NCI-H146 (cell line): ENCODE measurements at places on chromosomes 6 and 20.
A peak's percentile ranks its signal among the peaks of the same experiment; 100 is the strongest.

- DNase-seq: no peak
These were observed 186.5 kb downstream of the MAFB start for GRCh38 chr20:40502576-40502975.

- DNase-seq: no peak
These were observed 54.8 kb downstream of the TNFAIP3 start for GRCh38 chr6:137921823-137922222.

GRCh38 chr20:18430172-18430826 lies 36.5 kb downstream of the DZANK1 start:
- no peak for DNase-seq

- peak; percentile 67 for DNase-seq
These were observed 57.1 kb downstream of the GOPC start for GRCh38 chr6:117545161-117545595.

DNA sequence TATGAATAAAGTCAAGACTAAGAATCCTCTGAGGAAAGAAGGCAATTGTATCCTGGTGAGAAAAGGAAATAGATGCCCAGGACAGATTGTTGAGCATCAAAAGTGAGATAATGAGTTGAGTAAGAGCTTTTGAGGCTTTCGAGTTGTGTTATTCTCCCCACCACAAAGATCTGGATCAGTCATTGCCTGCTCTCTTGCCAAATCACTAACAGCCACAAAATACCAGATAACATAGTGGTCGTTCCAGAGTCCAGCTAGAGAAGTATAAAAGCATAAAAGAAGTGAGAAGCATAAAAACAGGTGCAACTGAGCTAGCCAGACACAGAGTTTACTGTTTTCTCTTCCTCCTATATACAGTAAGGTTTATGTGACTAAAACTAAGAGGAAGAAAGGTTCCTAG lies 4.9 kb downstream of the SPINT4 start:
- no peak for DNase-seq

DNA sequence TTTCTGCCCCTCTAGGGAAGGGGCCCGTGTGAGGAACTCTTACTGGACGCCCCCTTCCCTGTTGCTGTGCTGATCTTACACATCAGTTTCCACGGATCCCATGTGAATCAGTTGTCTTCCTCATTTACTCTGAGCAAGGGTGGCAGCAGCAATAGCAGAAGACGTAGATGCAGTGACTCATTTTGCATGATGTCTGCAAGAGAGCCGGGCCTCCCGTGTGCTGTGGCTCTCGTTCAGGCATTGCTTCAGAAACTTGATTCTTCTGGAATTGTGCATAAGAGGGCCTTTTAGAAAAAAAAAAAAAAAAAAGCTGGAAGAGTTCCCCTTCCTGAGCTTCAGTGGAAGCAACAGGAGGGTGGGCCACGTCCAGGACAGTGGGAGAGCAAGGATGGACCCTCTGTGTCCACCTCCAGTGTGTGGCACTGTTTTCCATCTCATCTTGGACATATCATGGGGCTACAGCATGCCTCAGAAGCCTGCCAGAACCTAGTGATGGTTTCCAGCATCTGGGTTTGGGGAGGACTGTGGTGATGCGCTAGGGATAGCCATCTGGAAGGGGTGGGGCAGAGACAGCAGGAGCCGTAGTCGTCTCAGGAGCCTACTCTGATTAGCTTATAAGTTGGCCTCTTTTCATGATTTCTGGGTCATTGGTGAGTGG lies 62.1 kb downstream of the FOXO3 start:
- no peak for DNase-seq

GRCh38 chr6:134666125-134666524 lies 283.8 kb downstream of the ALDH8A1 start:
- DNase-seq: no peak

- DNase-seq: no peak
These were observed 10.3 kb downstream of the ZNF337 start for GRCh38 chr20:25686081-25687067.

DNA sequence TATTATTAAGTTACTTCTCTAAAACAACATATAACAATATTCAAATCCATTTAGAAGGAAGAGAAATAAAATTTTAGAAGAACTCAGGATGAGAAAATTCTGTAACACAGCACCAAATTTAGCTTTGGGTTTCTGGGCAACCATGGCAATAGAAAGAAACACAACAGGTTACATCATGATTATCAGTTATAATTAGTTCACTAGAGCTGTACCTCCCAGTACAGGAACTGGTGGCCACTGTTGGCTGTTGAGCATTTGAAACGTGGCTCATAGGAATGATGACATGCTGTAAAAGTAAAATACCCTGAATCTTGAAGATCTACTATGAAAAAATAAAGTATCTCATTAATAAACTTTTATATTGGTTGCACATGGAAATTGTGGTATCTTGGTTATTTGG lies 23.7 kb upstream of the MAP3K4 start:
- DNase-seq: no peak

GRCh38 chr20:58023781-58024180 lies 204.7 kb downstream of the ANKRD60 start:
- no peak for DNase-seq

DNA sequence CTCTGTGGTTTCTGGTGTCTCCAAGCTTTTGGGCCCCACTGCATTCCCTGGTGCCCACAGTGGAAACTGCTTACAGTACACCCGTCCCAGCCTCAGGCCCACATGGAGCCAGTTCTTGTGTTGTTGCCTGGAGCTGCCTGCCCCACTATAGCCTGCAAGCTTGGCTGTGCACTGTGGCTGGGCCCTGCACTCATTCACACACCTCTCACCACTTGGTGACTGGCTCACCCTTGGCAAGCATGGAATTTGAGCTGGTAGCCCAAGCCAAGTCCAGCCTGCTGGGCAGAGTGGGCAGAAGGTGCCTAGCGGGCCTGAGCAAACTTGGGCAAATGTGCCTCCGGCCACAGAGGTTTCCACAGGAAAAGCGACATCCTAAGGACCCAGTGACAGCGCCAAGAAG lies 472.3 kb downstream of the MMUT start:
- no peak for DNase-seq

- DNase-seq: no peak
These were observed 93.5 kb downstream of the DTNBP1 start for GRCh38 chr6:15569035-15569995.

DNA sequence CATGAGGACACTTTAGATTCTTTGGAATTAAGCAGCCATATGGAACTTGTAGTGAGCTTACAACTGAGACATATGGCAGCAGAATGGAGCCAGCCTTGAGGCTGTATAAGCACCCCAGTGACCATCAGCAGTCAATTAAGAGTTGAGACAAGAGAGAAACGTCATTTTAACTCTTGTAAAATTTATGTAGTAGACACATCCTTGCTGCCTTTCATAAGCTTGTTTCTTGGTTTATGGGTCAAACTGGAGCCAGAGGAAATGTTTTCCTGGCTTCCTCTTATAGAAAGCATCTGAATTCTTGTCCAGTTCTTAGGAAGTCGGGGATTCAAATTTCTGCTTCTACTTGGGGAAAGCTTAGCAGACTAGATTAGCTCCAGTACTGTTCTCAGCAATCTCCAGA lies 745.1 kb upstream of the MARCKS start:
- no peak for DNase-seq

DNA sequence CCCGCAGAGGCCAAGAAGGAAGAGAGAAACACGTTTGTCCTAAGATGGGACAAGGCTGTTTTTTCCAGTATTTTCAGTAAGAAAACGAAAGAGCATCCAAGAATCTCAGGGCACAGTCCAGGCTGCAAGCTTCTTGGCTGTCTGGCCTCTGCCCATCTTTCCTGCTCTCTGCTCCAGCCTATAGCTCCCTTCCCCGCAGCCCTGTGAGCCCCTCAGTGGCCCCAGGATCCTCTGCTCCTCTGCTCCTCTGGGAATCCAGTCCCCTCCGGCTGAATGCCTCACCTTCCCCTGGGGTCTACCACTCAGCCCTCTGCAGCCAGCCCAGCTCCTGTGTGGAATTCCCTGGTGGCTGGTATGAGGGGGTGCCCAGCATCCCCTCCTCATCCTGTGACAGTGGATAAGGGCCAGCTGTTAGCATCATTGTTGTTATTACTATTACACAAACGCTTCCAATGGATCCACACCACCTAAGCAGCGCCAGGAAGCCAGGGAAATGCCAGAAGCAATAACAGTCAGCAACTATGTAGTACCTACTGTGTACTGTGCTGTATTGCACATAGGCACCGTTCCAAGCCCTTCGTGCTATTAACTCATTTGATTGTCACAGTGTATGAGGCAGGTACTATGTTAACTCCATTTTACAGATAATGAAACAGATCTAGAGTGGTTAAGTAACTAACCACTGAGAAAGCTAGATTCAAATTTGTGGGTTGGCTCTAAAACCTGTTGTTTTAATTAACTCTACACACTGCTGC lies 60.3 kb upstream of the PTPN1 start:
- no peak for DNase-seq

GRCh38 chr6:135990855-135991464 lies 139.5 kb downstream of the PDE7B start:
- no peak for DNase-seq

DNA sequence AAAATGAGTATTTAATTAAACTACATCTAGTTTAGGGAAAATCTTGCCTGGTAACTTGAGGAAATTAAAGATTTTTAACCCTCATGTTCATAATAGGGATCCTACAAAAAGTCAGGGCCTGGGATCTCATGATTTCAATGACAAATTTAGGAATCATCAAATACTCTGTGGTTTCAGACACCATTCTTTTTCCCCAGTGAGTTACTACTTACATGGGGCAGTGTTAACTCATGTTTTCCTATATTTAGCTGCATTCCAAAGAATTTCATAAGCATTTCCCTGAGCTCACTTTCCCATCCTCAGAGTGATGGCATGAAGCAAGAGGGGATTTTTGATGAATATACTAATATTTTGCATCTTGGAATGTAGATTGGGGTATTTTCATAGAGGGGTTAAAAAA lies 321.7 kb downstream of the CENPW start:
- DNase-seq: no peak

- no peak for DNase-seq
These were observed 6.3 kb downstream of the OXT start for GRCh38 chr20:3077618-3078134.

DNA sequence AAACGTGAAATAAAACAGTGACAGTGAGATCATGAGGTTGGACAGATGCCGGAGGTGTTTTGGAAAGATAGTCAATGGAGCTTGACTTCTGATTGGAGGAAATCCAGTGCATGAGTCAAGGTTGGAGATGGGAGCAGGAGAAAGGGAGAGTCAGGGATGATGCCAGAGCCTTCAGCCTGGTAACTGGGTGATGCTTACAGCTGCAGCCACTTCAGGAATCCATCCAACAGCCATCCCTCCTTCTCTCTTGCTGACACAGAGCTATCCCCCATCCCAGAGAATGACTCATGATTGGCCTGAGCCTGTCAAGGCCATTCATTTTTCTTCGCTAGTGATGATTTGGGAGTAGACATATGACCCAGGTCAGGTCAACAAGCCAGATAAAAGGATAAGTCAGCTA lies 112.8 kb downstream of the SAMD5 start:
- no peak for DNase-seq
